Stimulated activated CD8-positive, alpha-beta memory T cell treated with anti-CD3 and anti-CD28 coated beads, Interleukin-15, amount 100 ng/mL, for 24 hours (primary cell): ENCODE measurements at places on chromosomes 4 and X.

DNA sequence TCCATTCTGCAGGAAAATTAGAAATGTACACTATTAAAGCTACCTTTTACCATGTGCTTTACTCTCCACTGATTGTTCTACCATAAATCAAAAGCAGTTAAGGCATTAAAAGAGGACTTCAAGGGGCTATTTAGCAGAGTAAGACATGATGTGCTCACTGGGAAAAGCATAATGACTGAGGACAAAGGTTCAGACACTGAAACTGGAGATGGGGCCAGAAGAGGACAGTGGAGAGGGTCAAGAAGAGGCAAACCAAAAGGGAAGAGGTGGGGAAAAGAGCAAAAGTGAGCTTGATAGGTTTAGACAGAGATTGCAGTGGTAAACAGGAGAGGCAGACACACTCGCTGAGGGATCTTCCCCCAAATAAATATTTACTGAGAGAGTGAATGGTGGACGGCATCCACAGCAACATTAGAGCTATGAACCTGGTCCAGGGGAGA is 23.8 kb downstream of the SH3RF1 start:
- no peak for DNase-seq

DNA sequence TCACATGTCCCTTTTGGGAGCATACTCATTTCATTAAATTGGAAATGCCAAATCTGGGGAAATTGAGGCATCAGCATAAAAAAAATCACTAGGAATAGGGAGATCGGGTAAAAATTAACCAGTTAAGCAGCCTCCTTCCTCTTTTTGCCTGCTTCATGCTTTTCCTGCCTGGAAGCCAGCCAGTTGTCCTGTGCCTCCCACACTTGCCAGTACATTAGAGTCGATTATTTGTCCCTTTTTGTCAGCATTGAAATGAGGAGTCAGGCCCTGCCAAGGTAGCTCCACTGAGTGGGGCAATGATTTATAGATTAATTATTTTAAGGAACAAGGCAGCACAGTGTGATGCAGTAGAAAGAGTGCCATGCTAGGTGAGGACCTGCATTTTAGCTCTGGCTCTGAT is 55.3 kb downstream of the SH2D1A start:
- no peak for DNase-seq

DNA sequence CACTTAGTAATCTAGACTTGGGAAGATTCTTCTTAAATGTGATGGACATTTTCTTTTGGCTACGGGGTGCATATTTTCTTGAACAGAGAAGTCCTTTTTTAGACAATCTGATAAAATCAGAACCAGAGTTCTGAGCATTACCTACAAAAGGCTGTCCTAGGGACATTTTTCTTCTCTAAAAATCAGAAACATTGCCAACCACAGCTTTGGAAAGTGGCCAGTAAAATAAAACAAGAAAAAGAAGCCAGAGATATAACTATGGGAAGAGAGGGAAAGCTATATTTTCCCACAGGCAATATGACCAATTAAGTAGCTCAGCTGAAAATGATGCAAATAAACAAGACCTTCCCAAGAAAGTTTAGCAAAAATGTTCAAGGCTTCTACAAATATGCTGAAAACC is 55.9 kb downstream of the MXRA5 start:
- DNase-seq, result no peak

DNA sequence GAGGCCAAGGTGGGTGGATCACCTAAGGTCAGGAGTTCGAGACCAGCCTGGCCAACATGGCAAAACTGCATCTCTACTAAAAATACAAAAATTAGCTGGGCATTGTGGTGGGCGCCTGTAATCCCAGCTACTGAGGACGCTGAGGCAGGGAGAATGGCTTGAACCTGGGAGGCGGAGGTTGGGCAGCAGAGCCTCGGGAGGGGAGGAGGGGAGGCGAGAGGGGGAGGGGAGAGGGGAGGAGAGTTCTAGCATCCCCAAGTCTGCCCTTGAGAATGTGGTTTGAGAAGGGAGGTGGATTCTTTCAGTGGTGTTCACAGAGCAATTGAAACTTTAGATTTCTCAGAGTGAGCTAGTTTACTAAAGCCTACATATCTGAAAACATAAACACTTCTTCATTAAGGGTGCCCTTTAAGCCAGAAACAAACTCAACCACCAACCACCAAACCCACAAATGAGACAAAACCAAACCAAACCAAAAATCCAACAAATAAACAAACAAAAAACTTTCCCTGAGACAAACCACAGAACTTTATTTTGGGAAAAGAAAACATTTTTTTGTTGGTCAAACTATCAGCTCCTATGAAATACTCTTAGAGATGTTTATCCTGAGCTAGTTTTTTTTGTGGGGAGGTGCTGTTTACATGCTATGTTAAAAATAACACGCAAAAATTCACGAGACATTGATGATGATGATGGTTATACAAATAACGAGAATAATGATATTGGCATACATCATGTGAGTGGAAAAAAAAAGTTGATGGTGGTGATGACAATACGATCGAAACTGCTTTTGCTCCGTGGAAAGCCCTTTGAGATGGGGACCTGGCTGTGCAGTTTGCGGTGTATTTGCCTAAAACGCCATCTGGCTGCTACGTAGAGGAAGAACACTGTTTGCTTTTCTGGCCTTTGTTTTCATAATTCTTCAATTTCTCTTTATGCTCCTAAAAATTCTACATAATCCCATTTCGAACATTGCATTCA is 98.2 kb upstream of the PRKX start:
- no peak for DNase-seq

- DNase-seq, result no peak
Observed at GRCh38 chr4:122814426-122814825, 12.2 kb upstream of the FGF2 start.
